GM23248 (cell line): ENCODE measurements at places on chromosomes 13 and 19.

DNA sequence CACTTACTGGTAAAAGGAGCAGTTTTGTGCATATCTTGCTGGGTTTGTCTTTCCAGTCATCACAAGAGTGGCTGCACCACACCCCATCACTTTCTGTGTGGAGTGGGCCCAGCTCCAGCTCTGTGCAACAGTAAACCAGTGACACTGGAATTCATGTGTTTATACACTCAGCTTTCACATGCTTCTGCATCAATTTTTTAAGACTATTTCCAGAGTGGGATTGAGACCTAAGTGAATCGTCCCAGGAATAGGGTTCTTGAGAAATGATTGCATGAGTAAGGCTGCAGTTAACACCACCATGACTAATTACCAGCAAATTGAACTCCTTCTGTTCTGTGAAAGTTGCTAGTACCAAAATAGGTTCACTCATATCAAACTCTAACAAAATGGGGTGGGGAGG is 5.3 kb upstream of the CFAP97D2 start:
- H3K27me3 ChIP-seq, result peaks cover 13% of the 10 kb centered on the region
- H3K4me1 ChIP-seq, result no peaks in the 10 kb centered on the region
- H3K36me3 ChIP-seq, result no peaks in the 10 kb centered on the region
- peak; percentile 42 for DNase-seq
- H3K27ac ChIP-seq, result no peak overlapping the region

DNA sequence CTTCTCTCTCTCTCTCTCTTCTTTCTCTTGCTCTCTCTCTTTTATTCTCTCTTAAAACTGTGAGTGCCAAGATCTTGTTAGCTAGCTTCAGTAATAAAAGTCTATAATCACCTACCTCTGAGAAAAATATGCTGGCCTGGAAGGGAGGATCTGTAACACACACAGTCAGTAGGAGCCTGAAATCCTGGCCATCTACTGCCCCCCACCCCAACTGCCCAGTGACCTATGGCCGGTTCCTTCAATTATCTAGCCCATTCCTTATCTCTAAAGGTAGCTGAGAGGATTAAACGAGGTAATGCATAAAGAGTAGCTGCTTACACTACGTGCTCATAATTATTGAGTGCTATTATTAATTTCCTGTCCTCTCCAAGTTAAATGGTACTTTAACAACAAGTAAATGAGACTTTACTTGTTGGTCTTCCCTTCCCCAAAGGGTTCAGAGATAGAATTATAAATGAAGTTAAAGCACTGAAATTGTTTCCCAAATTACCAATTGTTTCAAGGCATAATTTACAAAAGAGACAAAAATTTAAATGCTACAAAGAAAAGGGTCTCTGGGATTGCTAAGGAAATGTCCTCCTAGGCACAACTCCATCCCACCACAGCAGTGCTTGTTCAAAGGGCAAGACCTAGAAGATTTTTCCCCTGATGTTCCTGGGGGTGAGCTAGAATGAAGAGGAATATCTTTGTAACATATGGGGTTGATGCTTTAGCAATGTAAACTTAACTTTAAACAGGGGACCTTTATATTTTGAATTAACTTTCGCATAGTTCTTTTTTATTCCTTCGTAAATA is 1.8 kb downstream of the LCP1 start:
- H3K36me3 ChIP-seq, result no peaks in the 10 kb centered on the region
- no peak overlapping the region for H3K27ac ChIP-seq
- DNase-seq, result no peak
- H3K4me1 ChIP-seq, result no peaks in the 10 kb centered on the region
- H3K4me3 ChIP-seq, result no peak overlapping the region

GRCh38 chr13:43156916-43157315 is 133.5 kb downstream of the DNAJC15 start:
- H3K4me3 ChIP-seq, result no peak overlapping the region
- no peaks in the 10 kb centered on the region for H3K36me3 ChIP-seq
- no peaks in the 10 kb centered on the region for H3K27me3 ChIP-seq
- no peak overlapping the region for H3K27ac ChIP-seq
- peaks cover 14% of the 10 kb centered on the region for H3K4me1 ChIP-seq

DNA sequence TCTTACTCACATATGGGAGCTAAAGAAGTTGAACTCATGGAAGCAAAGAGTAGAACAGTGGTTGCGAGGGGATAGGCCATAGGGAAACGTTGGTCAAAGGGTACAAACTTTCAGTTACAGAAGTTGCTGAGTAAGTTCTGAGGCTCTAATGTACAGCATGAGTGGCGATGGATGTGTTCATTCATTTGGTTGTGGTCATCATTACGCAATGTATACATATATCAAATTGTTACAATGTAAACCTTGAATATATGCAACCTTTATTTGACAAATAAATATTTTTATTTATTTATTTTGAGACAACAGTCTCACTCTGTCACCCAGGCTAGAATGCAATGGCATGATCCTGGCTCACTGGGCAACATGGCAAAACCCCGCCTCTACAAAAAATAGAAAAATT is 38.7 kb downstream of the ZIC5 start:
- H3K4me3 ChIP-seq, result no peak overlapping the region
- H3K27ac ChIP-seq, result no peak overlapping the region
- H3K27me3 ChIP-seq, result peaks cover 5% of the 10 kb centered on the region; the same call in 1 of the 2 replicates
- no peaks in the 10 kb centered on the region for H3K4me1 ChIP-seq
- DNase-seq, result no peak
- H3K36me3 ChIP-seq, result no peaks in the 10 kb centered on the region

- peak; percentile 66 for DNase-seq
- no peak overlapping the region for H3K4me3 ChIP-seq
- H3K4me1 ChIP-seq, result peaks cover 32% of the 10 kb centered on the region
These were observed 3.0 kb downstream of the PCID2 start for GRCh38 chr13:113205428-113205931.

DNA sequence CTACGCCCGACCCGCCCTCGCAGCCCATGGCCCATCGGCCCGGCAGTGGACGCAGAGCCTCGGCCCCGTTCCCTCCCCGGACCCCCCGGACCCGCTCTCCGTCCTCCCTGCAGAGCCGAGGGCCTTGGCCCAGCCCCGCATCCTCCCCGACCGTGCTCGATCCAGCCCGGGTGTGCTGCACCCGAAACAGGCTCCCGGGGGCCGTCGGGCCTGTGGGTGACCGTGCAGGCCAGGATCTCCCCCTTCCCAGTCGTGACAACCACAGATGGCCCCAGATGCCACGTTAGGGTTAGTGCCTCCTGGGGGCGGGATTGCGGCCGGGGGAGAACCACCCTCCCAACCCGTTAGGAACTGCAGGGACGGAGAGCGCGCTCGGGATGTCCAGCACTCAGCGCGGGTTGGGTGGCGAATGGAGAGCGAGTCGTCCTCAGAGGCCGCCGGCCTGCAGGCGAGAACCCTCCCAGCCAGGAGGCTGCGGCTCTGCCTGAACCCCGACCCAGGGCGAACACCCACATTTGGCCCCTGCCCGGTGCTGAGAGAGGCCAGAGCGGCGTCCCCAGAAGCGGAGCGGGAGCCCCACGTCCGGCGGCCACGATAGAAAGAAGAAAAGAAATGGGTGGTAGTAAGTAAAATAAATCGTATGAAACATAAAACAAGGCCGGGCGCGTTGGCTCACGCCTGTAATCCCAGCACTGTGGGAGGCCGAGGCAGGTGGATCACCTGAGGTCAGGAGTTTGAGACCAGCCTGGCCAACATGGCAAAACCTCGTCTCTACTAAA is 6.7 kb upstream of the MADCAM1 start:
- H3K4me1 ChIP-seq, result no peaks in the 10 kb centered on the region
- peak overlapping the region; percentile 61 for H3K27ac ChIP-seq
- no peaks in the 10 kb centered on the region for H3K36me3 ChIP-seq
- peak; percentile 76 for DNase-seq

DNA sequence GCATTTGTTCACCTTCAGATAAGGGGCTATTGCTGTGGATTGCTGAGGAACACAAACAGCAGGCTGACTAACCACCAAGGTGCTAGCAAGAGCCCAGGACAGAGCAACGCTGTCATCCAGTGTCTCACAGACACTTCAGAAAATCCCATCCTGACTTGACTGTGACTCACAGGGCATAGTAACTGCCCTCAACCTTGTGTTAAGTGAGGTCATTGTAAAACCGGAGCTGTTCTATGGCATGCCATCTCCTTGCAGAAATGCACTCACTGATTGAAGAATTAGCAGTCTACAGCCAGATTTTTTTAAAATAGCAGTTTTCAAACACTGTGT is 51.1 kb downstream of the TNFRSF19 start:
- H3K27ac ChIP-seq, result peak overlapping the region; percentile 51
- no peaks in the 10 kb centered on the region for H3K27me3 ChIP-seq
- H3K4me1 ChIP-seq, result peaks cover 33% of the 10 kb centered on the region
- no peaks in the 10 kb centered on the region for H3K36me3 ChIP-seq

DNA sequence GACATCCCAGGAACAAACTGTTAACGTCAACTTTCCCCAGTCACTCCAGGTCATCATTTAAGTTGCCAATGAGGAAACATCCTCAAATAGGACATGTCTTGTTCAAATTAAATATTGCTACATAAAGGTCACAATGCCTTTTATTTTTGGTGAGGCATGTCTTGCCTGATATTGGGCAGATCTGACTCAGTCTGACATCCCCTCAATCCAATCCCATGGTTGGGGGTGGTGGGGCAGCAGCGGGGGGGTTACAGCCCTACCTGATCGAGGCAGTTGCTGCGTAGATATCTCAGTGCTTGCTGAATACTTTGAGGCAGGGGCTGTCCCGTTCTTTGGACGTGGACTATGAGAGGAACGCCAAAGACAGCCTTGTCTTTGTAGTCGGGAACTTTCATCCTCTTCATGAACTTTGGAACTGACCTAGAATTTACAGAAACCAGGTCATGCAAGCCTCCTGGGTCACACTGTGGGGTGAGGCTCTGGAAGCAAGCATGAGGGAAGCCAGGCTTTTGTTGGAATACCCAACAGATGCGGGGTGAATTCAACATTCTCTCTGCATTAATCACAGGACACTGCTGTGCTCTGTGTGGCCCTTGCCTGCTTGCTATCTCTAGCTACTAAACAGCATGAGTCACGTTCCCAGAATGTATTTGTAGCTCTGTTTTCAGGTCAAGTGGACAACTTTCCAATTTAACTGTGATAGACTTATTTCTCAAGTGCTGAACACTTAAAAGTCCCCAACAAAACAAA is 109.8 kb downstream of the KL start:
- peaks cover 29% of the 10 kb centered on the region for H3K36me3 ChIP-seq
- H3K4me1 ChIP-seq, result peaks cover 38% of the 10 kb centered on the region
- H3K27me3 ChIP-seq, result no peaks in the 10 kb centered on the region
- peak overlapping the region; percentile 79 for H3K27ac ChIP-seq
- peak; percentile 96 for DNase-seq

DNA sequence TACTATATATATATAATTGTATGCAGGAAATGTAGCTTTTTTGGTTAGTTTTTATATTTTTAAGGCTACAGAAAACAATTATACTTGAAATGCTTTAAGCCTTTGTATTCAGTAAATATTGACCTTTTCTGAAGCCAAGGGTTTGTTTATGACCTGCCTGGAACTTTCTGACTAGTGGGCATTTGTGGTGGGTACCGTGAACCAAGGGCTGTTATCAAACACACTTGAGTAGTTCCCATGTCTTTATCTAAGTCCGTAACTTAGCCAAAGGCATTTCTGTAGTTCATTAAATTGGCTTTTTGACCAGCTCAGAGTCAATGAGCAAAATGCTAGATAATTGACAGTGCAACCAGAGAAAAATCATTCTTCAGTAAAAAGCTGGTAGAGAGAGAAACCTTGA is 1444.2 kb upstream of the SLC10A2 start:
- H3K27ac ChIP-seq, result no peak overlapping the region
- H3K36me3 ChIP-seq, result no peaks in the 10 kb centered on the region; the same call in 1 of the 2 replicates
- no peak for DNase-seq
- H3K4me1 ChIP-seq, result no peaks in the 10 kb centered on the region

GRCh38 chr13:110319397-110319773 is 12.3 kb downstream of the COL4A2 start:
- no peaks in the 10 kb centered on the region for H3K27me3 ChIP-seq
- no peaks in the 10 kb centered on the region for H3K36me3 ChIP-seq
- no peak overlapping the region for H3K4me3 ChIP-seq
- no peak overlapping the region for H3K27ac ChIP-seq

DNA sequence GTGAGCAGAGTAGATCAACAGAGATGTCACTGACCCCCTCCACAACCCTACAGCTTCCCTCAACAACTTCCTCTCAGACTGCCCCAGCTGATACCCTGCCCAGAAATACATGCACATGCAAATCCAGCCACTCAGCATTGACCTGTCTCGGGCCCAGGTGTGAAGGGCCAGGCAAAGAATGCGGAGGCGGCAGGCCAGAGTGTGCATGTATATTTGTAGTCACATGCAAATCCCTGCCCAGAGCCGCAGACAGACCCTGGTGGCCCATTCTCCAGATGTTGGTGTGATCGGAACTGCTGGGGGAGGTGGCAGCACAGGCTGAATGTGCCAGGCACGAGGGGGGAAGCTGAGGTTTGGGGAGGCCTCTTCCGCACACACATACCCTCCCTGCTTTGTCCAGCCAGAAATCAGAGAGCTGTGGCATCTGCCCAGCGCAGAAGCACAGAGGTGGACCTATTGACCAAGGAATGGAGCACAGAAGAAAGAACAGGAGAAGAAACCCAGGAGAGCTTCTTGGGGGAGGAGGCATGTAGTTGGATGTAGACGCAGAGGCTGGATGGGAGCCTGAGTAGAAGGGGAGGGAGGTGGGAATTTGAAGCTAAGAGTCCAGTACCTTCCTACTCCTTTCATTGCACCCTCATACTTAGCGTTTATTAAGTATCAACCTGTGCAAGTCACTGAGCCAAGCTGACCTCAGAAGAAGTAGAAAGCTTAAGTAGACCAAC is 14.4 kb downstream of the MEF2B start:
- no peak overlapping the region for H3K4me3 ChIP-seq
- no peaks in the 10 kb centered on the region for H3K4me1 ChIP-seq
- no peaks in the 10 kb centered on the region for H3K27me3 ChIP-seq
- no peak overlapping the region for H3K27ac ChIP-seq

DNA sequence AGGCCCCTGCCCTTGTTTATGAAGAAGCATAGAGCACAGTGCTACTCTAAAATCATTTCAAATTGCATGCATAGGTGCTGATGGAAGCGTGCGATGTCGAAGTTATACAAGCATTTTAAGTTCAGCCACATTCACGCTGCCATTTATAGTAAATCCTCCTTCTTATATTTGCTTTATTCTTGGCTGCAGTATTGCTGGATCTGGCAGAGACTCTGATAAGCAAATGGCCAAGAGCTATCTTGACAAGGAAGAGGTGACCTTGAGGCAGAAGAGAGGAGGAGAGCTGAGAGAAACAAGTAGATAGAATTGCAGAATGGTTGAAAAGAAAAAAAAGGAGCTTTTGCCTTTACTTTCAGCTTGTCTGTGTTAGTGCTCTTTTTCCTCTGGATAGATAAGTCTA is 18.9 kb upstream of the MYO16 start:
- no peaks in the 10 kb centered on the region for H3K4me1 ChIP-seq
- H3K27me3 ChIP-seq, result no peaks in the 10 kb centered on the region
- no peak overlapping the region for H3K4me3 ChIP-seq
- no peaks in the 10 kb centered on the region for H3K36me3 ChIP-seq
- H3K27ac ChIP-seq, result no peak overlapping the region
- no peak for DNase-seq

GRCh38 chr13:89279374-89279773 is 1608.2 kb downstream of the SLITRK5 start:
- DNase-seq, result no peak
- H3K36me3 ChIP-seq, result no peaks in the 10 kb centered on the region
- H3K27me3 ChIP-seq, result no peaks in the 10 kb centered on the region
- H3K4me1 ChIP-seq, result no peaks in the 10 kb centered on the region
- H3K4me3 ChIP-seq, result no peak overlapping the region
- no peak overlapping the region for H3K27ac ChIP-seq

GRCh38 chr19:34481861-34482379 is 362 bp downstream of the WTIP start:
- no peaks in the 10 kb centered on the region for H3K36me3 ChIP-seq
- no peaks in the 10 kb centered on the region for H3K27me3 ChIP-seq
- peaks cover 12% of the 10 kb centered on the region; the same call in 1 of the 2 replicates for H3K4me1 ChIP-seq
- peak; percentile 87 for DNase-seq
- H3K4me3 ChIP-seq, result peak overlapping the region; percentile 84
